ENCODE measurements at places on chromosomes 2 and 18.
A peak's percentile ranks its signal among the peaks of the same experiment; 100 is the strongest.

GRCh38 chr2:142981756-142982155 lies 104.3 kb downstream of the KYNU start:
- DNase-seq = no peak

- no peak for DNase-seq
Observed at GRCh38 chr2:74564222-74564621, 9.7 kb downstream of the DOK1 start.

GRCh38 chr2:17713291-17713690 lies 40.3 kb downstream of the SMC6 start:
- DNase-seq = no peak

- DNase-seq = no peak
Observed at GRCh38 chr2:234535464-234535863, 38.6 kb upstream of the ARL4C start.

DNA sequence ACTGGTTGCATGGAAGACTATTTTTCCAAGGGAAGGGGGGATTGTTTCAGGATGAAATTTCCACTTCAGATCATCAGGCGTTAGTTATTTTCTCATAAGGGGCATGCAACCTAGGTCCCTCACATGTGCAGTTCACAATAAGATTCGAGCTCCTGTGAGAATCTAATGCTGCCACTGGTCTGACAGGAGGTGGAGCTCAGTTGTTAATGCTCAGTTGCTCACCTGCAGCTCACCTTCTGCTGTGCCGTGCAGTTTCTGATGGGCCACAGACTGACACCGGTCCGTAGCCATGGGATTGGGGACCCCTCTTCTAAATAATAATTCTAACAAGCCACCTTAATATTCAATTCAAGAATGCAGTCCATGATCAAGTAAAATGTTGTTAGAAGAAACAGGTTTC lies 34.9 kb downstream of the PLCL1 start:
- no peak for DNase-seq

DNA sequence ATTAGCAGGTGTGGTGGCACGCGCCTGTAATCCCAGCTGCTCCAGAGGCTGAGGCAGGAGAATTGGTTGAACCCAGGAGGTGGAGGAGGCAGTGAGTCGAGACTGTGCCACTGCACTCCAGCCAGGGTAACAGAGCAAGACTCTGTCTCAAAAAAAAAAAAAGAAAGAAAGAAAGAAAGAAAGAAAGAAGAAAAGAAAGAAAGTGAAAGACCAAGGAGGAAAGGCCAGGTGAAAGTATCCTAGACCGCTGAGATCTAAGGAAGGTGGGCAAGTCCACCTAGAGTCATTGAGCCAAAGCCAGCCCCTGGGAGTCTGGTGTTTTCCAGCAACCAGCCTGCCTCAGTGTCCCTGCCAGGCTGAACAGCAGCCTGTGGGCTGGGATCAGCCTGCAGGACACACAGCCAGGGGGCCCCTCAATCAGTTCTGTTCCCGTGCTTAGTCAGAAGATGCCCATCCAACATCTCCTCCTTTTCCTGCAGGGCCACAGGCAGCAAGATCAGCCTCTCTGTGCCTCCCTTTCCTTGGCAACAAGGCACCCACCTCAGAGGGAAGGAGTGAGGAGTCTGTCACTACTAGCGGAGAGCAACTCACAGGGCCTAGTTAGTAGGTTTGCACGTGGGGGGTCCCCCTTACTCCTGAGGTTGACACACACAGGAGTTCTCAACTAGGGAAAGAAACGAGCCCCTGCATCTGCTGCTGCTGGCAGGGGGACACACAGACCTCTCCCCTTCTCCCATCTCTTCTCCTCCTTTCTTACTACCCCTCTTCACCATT lies 64.1 kb downstream of the SMAD7 start:
- no peak for DNase-seq

DNA sequence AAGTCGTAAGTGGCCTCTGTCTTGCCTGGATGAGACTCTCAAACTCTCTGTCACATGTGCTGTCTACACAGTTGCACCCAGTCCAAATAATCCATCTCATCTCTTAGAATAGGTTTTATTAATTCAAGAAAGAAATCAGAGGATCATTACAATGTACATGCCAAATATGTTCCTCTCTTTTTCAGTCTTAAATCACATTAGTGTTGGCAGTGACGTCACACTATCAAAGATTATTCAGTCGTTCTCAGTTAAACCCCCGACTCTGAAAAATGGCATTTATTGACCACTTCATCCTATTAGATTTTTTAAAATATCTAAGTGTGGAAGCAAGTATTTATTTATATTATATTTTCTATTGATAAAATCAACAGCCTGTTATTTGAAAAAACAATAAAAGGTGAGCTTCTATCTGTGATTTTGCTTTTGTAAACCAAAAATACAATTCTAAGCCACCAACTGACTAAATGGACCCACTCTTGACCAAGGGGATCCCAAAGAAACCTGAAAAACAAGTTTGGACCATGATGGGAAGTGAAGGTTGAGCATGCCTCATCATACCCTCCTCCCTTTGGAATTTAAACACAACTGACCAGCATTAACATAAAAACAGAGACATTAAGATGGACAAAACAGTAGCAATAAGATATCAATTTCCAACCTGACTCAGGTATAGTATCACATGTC lies 1894.4 kb upstream of the LRRTM1 start:
- DNase-seq = no peak

- no peak for DNase-seq
Observed at GRCh38 chr2:171895786-171896185, 1.7 kb upstream of the SLC25A12 start.

DNA sequence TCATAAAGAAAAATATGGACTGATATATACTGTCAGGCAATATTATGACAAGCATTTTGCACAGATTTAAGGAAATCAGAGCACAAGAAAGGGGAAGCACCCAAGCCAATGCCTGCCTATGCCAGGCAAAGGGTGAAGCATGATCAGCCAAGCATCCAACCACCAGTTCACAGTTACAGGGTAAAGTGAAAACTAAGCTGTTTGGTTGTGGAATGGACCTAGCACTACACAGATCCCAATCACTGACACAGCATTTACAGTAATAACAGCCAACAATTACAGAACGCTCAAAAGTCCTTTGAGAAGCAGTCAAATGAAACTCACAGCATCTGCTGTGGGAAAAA lies 90.3 kb downstream of the SP3 start:
- DNase-seq = no peak

GRCh38 chr2:161570424-161571050 lies 53.7 kb upstream of the SLC4A10 start:
- no peak for DNase-seq

- no peak for DNase-seq
Observed at GRCh38 chr18:76277801-76278200, 217.2 kb downstream of the ZNF516 start.

DNA sequence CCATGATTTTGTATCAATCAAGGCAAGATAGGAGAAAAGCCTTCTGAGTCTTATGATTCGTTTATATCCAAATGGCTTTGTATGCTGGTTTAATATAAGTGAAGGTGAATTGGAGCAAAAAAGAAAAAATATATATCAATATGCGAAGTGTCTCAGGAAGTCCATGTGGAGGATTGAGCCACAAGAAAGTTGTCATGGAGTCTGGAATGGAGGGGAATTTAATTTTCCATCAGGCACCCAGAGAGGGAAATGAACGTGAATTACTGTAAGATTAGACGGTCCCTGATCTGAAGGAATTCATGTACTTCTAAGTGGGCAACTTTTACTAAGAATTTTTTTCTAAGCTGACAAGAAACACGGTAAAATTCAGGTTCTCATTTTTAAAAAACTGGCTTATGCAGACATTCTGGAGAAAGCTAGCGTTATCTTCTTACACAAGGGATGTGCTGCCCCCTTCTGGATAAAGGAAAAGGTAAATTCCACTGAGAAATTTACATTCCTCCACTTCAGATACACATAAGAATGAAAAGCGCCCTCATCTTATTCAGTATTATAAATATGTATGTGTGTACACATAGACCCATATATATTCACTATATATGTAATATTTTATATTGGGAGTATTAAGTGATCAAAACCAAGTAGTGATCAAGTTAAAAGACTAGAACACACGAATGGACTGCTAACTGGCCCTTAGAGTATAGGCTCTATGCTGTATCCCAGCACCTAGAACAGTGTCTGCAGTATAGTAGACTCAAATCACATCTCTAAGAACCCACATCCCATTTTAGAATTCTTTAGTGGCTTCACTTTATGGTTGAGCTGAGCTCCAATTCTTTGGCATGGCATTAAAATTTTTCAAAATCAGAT lies 289.0 kb upstream of the TFPI start:
- DNase-seq = no peak

DNA sequence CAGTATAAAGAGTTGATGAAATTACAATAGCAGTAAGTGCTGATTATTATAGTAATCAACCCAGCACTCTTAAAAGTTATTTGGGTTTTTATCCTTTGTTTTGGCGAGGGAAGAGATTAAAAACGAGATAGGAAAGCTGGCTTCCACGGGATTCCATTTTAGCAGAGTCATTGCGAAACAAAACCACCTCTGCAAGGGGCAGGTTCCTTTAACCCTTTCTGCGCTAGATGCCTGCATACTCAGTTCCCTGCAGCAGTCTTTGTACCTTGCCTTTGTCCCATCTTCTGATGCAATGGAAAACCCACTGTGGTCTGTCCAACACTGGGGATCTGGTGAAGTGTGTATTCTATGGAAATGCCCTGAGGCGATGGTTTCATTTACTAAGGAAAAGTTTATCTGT lies 2.7 kb downstream of the YPEL5 start:
- DNase-seq = peak; percentile 4

- DNase-seq = no peak
Observed at GRCh38 chr2:60283626-60284025, 269.8 kb downstream of the BCL11A start.

DNA sequence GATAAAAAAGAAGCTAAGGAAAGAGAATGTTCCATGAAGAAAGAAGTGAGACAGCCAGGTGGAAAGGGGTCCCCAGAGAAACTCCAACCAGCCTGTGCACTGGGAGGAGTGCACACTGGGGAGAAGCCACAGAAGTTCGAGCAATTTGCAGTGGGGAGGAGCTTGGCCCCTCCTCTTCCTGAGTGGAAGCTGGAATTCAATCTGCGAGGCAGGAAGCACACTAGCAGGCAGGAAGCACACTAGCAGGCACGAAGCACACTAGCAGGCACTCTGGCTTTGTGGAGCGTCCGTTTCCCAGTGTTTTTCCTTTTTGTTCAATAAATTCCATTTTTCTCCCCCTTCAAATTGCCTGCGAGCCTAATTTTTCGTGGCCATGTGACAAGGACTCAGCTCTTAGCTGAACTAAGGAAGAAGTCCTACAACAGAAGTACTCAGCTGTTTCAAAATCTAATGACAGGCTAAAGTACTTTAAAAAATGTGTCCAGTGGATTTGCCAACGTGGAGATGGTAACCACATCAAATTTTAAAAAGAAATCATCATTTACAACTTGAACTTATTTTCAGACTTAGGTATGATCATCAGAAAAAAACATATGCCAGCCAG lies 21.4 kb upstream of the SPIRE1 start:
- no peak for DNase-seq

- no peak for DNase-seq
Observed at GRCh38 chr2:25293958-25294562, 47.7 kb downstream of the DNMT3A start.

All from activated T-cell treated with anti-CD3 and anti-CD28 coated beads for 24 hours (primary cell).